ENCODE measurements at places on chromosomes 1 and 21.

GRCh38 chr1:29465755-29466154 lies 229.4 kb downstream of the PTPRU start:
- no peak for DNase-seq

GRCh38 chr1:2272686-2273400 lies 44.7 kb downstream of the SKI start:
- DNase-seq, result no peak

DNA sequence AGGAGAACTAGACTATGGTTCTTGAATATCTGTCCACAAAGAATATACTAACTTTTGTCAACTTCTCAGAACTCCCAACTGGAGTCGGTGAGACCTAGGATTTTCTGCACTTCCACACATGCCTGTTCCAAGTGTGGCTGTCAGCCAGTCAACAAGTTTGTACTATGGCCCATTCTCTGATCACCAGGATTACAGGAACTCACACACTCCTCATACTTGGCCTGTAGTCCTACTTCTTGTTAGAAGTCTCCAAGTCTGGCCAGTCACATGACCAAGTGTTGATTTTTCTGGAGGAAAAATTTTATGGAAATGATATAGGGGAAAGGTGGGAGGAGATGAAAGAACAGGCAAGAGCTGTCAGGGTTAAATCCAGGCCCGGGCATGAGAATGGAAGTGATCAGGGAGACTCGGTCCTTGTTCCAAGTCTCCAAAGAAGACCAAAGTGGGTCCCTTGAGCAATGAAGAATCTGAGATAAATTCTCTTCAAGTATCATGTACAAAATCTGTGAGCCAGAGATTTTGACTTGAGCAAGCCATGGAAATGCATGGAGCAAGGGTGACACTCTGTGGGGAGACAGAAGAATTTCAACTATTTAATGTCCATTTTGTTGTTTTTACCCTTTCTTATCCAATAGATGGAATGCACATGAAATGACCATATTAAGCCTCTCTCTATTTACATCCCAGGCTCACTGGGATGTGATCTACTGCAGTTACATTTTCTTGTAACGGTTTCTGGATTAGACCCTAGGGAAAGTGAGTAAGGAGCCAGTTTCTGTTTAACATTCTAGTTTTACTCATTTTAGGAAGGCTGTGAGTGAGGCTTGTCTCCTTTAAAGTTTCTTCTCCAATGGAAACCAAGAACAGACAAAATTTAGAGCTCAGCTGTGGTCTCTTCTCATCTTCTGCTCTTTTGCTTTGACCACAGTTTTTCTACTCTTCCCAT lies 320.9 kb downstream of the ASTN1 start:
- DNase-seq, result peak; percentile 28

DNA sequence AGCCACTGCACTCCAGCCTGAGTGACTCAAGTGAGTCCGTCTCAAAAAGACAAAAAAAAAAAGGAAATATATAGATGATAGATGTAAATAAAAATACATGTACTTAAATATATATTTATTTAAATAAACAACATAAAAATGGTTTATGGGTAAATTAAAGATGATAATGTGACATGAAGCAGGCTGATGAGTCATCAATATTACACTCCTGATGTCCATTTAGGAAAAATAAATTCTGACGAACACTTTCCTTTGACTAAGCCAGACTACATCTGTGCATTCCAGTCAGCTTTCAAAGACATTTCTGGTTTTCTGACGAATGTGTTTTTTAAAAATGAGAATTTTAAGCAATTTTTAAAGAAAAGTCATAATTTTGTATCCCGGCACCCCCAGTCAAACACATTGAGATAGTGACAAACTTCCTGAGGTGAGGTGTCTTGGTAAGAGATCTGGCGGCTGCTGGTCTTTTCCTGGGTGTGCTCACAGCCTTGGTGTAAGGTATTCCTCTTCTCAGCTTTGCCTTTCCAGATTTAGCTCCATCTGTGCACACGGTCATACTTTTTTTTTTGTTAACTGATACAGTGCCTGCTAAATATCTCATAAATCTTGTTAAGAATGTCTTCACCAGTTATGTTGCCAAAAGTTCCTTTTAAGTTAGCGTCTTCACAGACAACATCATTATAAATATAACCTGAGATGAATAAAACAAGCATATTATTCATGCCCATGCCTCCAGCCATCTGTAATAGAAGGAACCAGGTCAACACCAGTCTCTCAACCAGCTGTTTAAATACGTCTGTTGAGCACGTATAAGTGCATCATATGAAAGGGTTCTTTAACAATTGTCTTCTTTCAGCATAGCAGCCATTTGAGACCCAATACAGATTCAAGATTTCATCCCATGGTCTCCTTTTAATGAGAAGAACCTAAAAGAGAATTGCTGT lies 214.5 kb upstream of the PLD5 start:
- DNase-seq, result no peak

- no peak for DNase-seq
Measured at GRCh38 chr21:28738882-28739281, 253.8 kb downstream of the LTN1 start.

- DNase-seq, result no peak
Measured at GRCh38 chr21:14403681-14404318, 20.9 kb upstream of the HSPA13 start.

GRCh38 chr1:78277253-78277652 lies 213.5 kb upstream of the PTGFR start:
- DNase-seq, result no peak

DNA sequence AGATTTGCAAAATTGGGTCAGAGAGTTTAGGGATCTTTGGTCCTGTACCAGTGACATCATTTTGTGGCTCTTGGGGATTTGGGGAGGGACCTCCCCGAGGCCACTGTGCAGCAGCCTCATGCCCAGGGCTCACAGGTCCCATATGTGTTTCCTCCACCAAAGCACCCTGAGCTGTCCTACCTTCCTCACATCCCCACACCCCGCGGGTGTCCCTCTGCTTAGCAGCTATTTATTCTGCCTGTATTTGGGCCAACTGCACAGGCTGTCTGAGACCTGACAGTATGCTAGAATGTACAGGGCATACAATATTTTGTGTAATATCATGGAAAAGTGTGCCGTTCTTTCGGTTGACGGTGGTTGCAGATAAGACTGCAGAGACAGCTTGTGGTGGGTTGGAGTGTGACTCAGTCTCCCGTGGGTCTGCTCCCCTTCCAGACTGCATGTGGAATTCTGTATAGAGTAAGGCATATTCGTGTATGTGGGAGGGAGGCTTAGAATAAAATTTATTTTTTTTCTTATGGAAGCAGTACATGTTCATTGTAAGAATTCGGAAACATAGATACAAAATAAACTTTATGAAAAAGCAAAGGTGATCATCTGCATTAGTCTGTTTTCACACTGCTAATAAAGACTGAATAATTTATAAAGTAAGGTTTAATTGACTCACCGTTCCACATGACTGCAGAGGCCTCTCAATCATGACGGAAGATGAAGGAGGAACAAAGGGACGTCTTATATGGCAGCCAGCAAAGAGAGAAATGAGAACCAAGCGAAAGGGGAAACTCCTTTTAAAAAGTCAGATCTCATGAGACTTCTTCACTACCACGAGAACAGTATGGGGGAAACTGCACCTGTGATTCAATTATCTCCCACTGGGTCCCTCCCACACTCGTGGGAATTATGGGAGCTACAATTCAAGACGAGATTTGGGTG lies 84.4 kb downstream of the ADARB1 start:
- DNase-seq, result no peak
